ENCODE measurements at places on chromosomes 4 and X.

DNA sequence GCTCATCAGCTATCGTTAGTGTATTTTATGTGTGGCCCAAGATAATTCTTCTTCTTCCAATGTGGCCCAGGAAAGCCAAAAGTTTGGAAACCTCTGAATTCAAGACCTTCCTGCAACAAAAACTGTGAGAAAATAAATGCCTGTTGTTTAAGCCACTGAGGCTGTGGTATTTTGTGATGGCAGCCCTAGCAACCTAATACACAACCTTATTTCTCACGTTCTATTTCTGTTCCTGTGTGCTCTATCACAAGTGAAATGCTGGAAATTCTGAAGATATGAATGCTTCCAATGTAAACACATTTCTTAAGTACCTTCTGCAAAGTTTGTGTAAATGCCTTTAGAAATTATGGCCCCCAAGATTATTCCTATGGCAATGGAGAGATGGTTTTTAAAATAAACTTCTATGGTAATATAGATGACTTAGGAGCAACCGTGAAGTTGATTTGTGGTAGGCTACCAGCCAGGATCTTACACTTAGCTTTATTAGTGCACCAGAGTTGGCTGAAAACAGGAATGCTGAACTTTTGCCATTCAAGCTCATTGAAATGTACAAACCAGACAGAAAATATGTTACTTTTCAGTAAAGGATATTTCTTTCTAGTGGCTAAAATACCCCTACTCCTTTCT is 148.0 kb downstream of the USP46 start:
- no peak for DNase-seq

DNA sequence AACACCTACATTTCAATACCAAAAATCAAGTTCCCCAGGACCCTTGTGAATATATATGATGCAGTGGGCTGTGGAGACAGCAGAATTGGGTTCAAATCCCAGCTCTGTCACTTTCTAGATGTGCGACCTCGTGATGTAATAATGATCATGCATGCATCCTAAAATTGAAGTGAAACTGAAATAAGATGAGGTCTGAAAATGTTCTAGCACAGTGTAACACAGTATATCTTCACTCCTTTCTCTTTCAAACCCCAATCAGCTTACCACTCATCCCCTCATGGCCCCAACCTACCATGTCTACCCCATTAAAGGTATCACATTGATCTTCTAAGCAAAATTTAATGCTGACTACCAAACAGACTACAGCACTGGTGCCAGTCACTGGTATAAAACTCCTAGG is 69.9 kb upstream of the BRS3 start:
- DNase-seq: no peak

GRCh38 chr4:185470501-185471195 is 885 bp downstream of the CCDC110 start:
- DNase-seq: peak; percentile 30

DNA sequence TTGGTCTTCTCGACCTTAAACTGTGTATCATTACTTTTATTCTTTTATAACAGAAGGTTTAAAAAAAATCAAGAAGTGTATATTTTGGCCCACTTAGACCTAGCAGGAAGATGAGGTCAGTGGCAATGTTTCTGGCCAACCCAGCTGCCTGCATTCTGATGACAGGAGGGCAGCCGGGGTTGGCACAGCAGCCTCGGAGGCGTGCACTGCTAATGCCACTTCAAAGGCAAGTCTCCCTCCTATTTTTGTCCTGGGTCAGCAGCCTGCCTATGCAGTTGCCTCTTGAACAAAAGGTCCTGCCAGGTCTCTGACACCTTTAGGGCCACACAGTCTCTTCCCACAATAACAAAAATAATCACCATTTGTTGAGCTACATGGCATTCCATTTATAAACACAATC is 89.4 kb upstream of the MYOZ2 start:
- DNase-seq: no peak

GRCh38 chr4:24404281-24404680 is 180.1 kb downstream of the DHX15 start:
- DNase-seq: no peak

DNA sequence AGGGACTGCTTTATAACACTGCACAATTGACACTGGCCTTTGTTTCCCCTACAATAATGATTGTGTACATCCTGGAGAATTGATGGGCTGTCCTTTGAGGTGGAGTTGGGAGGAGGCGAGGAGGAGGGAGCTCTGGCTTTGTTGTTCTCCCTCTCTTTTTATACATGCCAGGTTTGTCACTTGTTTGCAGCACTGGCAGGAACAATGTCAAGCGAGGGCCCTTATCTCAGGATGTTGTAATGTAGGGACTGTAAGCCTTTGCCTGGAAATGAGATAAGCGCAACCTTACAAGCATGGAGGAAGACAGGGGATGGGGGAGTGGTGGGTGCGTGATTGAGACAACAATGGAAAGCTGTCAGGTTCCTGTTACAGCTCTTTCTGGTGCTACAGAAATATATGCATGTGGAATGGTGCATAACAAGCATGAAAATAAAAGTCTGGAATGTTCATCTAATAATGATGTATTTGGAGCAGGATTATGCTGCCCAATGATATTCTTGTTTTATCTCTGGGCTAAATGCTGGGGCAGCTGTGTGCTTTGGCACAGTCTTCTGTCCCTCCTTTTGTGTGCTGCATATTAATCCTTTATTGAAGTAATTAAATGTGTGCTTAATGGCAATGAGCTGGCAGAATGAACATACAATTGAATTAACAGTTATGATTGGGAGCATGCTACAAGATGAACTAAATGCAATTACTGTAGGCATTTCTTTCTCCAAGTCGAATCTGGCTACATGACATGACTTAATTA is 294.4 kb downstream of the GPAT3 start:
- DNase-seq: peak; percentile 51

GRCh38 chrX:133307637-133308498 is 89.7 kb upstream of the TFDP3 start:
- no peak for DNase-seq

- no peak for DNase-seq
Measured at GRCh38 chr4:1766106-1767060, 26.7 kb upstream of the FGFR3 start.

DNA sequence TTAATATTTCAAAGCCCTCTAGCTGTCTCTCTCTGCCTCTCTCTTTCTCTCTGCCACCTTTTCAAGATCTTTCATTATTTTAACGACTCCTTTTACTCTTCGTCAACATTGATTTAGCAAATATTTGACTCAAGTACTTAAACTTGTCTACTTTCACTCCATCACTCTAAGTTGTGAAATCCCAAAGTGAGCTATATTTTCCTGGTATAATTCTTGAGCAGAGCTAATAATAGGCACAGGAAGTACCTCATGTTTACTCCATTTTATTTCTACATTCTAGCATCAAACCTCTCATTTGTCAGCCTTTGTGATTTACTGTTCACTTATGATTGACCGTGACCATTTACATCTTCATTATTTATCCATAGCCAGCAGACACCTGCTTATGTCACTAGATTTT is 482.5 kb downstream of the RPA4 start:
- no peak for DNase-seq

DNA sequence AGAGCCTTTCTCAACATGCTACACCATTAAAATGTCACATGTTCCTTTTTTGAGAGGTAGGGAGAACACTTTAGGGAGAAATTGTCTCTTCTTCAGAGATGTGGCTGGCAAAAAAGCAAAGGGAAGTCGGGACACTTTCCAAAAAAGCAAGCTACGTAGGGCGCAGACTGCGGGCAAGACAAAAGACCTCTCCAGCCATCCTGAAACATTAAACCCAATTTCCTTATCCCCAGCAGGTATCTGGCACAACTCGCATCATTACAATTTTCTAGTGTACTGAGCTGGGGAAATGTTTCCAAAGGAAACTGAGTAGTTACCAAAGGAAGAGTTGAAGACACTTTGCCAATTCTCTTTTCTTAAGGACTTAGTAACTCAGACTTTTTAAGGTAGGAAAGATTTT is 116.0 kb downstream of the PACRGL start:
- no peak for DNase-seq

DNA sequence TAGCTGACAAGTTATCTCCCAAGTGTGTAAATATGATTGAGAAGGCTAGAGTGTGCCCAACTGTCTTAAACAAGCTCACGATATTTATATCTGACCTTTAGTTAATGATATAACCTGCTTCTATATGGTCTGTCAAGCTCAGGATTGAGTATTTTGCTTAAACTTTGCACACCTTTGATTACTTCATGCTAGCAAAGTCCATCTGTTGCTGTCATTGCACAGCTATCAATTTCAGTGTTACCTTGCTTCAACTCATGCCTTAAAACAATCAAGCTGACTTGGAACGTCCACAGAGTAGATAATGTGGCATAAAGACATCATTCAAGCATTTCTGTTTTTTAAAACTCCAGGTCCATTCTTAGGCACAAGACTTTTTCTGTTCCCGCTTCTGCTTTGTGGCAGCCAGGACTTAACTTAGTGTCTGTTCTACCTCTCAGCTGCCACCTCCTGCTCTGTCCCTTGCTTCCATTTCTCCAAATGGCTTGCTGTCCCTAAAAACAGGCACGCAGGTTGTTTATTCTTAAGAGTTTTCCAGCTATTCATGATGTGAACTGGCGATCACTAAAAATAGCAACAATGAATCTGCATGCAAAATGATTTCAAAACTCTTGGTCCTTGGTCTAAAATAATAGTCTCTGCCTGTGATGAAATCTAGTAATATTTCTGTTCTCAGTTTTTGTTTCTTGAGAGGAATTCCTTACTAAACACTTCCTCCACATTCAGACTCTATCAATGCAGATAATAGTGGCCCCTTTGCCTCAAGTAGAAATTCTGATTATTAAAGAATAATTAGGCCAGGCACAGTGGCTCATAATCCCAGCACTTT is 16.3 kb upstream of the NEIL3 start:
- DNase-seq: no peak

GRCh38 chr4:142697928-142698327 is 148.2 kb downstream of the INPP4B start:
- DNase-seq: no peak
